NCI-H226 (cell line): ENCODE measurements at places on chromosomes 6 and 20.

GRCh38 chr6:157459327-157459726, 78.3 kb downstream of the ZDHHC14 start:
- DNase-seq = no peak

DNA sequence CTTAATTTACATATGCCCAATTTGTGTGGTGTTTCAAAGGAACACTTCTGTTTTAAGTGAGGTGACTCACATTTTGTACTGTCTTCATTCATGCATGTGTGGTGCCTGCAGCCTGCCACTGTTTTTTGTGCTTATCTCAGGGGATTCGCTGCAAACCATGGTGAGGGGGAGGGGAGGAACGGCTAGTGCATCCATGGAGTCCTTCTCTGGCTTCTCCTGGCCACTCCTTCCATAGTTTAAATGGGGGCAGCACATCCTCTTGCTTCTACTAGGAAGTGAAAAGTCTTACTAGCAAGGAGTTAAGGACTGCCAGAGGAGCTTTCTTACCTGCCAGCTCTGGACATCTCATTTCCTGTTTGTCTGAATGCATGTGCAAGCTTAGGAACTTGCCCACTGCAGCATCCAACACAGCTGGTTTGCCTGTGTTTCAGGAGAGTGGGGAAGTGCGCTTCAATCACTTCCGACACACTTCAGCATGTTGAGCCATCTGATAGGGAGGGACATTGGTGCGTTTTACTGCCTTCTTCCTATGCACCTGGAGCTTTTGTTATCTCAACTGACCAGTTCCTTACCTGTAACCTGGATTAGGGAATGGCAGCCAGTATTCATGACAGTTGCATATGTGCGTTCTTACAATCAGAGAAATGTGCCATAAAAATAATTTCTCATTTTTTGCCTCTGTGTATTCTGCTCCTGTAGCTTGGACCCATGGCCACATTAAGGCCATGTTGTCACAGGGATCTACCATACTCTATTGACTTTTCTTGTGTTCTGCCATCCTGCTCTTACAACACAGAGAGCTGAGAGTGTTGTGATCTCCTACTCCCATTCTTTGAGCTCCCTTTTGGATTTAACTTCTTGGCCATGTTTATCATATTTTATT, 211.3 kb downstream of the ARID1B start:
- DNase-seq = no peak

- DNase-seq = no peak
Measured at GRCh38 chr6:132931313-132931712, 116.9 kb downstream of the RPS12 start.

- no peak for DNase-seq
Measured at GRCh38 chr20:61397790-61398189, 145.7 kb downstream of the CDH4 start.

DNA sequence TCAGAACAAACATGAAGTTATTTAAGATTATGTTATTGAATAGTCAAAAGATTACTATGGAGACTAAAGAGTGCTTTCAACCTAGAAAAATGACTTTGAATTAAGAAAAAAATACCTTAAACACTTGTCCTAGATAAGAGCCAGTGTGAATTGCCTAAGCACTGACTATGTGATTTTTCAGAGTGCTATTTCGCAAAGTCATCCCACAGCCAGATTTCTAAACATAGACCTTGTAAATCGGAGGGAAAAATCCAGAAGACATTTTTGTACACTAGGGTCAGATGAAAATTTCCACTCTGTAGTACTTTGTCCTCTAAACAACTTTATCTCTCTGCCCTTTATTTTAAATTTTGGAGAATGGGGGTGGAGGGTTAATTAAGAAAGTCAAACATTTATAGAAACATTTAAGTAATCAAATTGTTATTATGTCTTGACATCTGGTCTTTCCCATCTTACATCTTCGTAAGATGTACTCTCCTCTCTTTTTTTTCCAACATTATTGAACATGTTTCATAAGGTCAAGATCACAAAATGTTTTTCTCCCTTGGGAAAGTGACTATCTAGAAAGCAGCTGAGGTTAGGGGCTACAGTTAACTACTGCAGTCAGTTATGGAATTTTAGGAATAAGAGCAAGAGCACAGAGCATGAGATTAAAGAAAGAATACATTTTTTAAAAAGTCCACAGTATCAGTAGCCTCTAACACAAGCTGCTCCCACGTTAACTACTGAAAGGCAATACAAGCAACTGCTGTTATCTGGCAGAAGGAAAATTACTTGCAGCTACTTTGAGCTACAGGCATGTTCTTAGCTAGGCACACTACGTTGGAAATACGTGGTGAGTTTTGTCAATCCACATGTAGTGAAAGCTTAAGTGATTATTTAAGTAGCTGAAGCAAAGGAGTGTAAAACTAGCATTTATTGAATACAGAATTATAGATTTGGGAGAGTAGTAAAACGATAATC, 648.5 kb downstream of the HTR1B start:
- DNase-seq = peak; percentile 55

- no peak for DNase-seq
Measured at GRCh38 chr20:19456595-19457395, 244.4 kb downstream of the SLC24A3 start.

- no peak for DNase-seq
Measured at GRCh38 chr20:48459722-48460395, 367.9 kb downstream of the PREX1 start.

- no peak for DNase-seq
Measured at GRCh38 chr6:163423696-163424095, 9.2 kb downstream of the QKI start.

DNA sequence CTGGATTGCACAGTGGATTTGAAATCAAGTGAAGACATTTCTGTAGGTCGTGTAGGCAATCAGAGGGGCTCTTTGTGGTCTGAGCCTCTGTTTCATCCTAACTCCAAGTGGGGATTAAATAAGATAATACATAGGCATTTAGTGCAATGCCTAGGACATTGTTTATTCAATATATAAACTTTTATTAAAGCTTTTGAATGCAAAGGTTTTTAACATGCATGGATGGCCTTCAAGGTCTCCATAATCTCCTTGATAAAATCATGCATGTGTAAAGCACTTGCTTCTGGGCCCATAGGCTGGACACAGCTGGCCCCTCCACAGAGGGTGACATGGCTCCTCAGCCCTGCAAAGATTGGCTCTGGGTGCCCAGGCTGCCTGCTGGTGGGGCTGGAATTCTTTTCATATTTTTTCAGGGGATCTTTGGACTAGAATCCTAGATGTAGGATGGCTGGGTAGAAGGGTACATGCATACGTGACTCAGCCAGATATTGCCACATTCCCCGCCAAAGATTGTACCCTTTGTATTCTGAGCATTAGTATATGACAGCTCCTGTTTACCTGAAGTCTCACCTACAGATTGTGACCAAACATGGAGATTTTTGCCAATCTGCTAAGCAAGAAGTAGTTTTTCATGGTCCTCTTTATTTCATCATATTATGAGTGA, 19.0 kb upstream of the AVP start:
- no peak for DNase-seq

DNA sequence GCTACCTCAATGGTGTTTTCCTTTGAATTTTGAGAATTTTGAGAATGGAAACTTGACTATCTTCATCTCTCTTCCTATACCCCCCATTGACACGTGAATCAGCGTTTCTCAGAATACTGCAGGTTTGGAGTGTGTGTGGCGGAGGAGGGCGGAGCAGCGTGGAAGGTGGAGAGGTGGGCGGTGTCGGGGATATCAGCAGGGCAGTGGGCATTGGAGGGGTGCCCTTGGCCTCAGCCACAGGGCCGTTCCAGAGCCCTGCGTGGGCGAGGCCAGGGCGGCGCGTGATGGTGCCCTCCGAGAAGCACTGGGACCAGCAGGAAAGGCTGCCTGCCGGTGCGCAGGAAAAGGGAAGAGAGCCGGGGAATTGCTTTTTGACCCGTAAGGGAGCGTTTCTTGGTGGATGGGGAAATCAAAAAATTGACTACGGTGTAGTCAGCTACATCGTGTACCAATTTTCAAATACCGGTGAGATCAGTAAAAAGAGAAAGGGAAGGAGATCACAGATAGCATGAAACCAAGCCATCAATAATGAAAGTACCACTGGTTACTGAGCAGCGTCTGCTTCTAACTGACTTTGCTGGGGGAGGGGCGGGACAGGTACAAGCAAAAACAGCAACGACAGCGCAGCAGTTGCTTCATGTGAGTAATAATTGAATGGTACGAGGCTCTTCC, 82.7 kb upstream of the DUSP22 start:
- no peak for DNase-seq

DNA sequence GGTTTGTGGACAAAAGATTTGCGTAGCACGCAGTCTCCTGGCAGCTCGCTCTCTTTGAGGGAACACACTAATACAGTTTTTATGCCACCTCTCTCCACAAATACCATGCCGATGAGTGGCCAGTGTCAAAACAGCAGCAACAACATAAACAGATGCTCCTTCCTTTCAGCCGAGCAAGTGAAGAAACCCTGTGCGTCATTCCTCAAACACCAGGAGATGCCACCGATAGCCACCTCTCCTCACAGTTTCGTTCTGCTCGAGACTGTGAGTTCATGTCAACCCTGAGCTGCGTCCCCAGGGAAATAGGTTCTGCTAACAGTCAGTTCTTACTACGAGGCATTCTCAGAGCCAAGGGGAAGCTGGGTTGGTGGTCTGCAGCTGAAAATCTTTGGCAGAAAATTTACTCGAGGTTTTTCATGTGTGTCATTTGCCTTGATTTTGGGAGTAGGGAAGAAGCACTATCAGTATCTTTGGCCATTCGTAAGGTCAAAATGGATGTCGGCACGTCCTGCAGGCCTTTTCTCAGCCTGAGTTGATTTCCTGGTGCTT, 59.9 kb downstream of the EYA2 start:
- no peak for DNase-seq

DNA sequence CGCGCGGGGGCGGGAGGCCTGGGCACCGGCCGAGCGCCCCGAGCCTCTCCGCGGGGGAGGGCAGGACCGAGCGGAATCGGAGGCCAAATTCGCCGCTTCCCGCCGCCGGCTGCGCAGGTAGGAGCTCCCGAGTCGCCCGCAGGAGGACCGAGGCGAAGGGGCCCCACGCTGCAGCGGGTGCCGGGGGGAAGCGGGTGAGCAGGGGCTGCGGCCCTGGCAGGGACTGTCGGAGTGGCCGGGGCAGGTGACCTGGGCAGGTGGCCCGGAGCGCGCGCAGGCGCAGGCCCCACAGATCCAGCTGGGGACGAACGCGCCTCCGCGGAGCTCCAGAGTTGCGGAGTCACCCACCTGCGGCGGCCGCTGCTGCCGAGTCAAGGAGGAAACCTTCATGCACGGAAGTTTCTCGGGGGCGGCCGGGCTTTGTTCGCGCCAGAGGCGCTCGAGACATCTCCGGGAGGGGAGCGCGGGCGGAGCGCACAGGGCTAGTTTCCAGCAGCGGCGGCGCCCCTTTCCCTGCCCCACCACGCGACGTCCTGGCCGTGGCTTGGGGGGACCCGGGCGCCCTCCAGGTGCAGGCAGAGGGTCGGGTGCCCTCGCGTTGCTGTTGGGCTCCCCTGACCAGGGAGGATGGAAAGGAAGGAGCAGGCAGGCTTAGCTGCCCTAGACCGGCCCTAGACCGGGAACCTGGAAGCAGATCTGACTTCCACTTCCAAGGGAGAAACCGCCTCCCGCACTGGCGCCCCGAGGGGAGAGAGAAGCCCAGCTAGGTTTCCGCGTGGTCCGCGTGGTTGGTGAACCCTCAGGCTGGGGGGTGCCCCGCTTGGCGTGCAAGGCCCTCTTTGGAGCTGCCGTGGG, 590 bp downstream of the SLCO4A1 start:
- DNase-seq = no peak

DNA sequence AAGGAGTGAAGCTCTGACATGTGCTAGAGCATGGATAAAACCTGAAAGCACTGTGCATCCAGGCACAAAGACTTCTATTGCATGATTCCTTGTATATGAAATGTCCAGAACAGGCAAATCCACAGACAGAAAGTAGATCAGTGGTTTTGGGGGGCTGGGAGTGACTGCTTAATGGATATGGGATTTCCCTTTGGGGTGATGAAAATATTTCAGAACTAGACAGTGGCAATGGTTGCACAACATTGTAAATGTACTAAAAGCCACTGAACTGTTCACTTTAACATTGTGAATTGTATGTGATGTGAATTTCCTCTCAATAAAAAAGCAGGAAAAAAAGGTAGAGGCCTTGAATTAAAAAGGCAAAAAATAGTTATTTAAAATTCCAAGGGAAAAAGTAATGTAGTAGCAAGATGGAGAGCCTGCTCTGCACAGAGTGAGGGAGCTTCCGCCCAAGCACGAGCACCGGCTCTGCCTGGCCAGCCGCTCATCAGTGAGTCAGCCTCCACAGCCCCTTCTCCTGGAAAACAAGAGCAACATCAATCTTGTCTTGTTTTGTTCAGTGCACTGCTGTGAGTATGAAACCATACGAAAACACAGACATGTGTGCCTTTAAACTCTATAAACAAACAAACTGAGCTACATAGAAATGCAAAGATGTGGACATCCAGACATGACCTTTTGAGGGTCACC, 74.6 kb upstream of the THBS2 start:
- peak; percentile 76 for DNase-seq

DNA sequence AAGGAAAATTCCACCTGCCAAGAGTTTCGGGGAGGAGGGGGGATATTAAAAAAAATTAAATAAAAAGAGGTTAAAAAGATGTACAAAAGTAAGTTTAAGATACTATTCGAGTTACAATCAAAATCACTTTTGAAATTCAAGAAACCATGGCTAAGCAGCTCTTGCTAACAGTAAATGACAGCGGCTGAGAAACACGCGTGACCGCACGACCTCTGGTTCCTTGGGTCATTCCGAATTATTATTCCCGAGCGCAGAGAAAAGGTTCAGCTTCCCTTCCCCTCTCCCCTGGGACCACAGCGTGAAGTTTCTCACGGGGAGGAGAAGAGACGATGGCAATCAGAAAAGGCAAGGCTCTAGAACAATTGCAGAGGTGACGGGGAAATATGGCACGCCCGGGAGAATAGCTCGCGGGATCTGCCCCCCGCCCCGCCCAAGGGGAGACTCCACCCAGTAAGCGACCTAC, 496 bp downstream of the TMEM242 start:
- peak; percentile 83 for DNase-seq

GRCh38 chr6:36246506-36247268, 23.2 kb upstream of the PNPLA1 start:
- DNase-seq = no peak
